SK-MEL-5 (cell line): ENCODE measurements at places on chromosomes 16 and 17.
A peak's percentile ranks its signal among the peaks of the same experiment; 100 is the strongest.

GRCh38 chr16:70267516-70267915, 15.8 kb upstream of the EXOSC6 start:
- DNase-seq: peak; percentile 70

DNA sequence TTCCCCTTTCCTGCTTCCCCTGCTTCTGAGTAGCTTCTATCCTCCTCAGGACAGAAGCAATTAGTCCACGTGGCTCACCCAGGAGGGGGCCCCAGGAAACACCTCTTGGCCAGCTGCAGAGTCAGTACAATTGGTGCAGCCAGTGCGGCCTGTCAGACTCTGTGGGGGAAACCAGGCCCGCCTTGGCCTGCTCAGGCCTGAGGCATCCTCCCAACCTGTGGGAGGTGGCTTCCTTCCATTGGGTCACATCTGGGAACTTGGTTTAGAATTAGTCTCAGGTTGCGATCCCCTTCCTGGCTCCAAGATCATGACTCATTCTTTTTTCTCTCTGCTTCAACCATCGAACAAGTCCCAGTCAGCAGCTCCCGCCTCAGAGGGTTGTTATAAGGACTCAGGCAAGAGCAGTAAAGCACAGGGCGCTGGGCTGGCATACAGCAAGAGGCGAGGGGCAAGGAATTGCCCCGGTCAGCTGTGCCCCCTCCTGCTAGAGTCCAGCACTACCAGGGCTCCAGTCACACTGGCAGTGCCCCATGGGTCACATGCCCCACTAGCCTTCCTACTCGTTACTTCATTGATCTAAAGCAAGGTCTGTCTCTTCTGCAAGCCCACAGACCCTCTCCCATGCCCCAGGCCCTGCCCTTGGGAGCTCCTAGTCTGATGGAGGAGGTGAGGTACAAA, 8.1 kb upstream of the EPX start:
- no peak for DNase-seq

DNA sequence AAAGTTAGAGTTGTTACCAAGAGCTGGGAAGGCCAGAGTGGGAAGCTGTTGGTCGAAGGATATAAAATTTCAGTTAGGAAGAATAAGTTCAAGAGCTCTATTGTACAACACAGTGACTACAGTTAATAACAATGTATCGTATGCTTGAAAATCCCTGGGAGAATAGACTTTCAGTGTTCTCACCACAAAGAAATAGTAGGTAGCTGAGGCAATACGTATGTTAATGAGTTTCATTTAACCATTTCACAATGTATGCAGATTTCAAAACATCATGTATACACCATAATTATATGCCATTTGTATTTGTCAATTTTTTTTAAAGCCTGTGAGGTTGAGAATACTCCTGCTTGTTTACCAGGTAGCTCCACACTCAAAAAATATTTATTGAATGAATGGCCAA, 41.5 kb upstream of the MYOCD start:
- no peak for DNase-seq

GRCh38 chr16:58862334-58863021, 128.4 kb upstream of the GOT2 start:
- no peak for DNase-seq

DNA sequence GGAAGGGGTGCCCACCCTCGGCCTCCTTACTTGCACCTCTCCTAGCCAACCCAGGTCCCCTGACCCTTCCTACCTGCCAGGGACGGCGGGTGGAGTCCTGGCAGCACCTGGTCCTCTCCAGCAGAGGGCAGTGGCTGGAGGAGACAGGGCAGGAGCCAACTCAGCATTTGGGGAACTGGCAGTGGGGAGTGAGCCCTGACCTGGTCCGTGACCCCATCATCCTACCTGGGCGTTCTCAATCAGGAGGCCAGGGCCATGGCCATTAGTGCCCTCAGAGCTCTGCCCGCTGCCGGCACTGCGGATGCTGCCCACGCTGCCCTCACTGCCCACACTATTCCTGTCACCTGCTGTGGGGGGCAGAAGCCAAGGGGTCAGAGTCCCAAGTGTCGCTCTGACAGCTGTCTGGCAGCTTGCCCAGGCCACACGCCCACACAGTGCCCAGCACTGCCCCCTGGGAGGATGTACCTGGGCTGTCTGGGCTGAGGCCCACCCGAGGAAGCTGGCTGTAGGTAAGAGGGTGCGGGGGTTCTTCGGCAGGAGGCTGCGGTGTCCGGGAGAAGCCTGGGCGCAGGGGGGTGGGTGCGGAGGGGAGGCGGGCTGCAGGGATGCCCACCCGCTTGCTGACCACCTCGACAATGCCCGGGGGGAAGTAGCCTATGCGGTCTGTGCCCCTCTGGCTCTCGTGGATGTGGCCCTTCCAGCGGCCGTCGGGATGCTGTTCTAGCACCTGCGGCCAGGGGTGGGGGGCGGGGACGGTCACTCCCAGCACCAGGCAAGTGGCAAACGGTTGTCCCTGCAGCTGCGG, 10.8 kb downstream of the CASKIN2 start:
- peak; percentile 66 for DNase-seq

DNA sequence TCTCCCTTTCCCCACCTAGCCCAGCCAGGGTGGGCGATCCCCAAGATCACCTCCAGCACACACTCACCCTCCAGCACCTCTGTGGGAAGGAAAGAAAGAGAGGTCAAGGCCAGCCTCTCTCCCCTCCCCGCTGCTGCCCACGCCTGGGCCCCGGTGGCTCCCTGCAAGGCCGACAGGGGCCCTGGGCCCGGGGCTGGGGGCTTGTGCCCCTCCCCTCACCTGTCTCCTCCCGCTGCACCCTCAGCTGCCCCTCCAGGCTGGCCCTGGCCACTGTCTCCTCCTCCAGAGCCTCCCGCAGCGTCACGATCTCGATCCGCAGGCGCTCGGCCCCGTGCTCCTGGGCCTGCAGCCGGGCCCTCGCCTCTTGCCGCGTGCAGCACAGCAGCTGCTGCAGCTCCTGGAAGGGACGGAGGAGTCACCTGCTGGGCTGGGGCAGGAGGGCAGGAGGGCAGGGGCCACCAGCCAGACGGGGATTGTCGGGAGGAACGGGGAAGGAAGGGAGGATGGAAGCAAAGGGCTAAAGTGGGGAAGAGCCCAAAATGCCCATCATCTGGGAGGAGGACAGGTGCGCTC, 19.2 kb downstream of the RABEP2 start:
- DNase-seq: no peak

DNA sequence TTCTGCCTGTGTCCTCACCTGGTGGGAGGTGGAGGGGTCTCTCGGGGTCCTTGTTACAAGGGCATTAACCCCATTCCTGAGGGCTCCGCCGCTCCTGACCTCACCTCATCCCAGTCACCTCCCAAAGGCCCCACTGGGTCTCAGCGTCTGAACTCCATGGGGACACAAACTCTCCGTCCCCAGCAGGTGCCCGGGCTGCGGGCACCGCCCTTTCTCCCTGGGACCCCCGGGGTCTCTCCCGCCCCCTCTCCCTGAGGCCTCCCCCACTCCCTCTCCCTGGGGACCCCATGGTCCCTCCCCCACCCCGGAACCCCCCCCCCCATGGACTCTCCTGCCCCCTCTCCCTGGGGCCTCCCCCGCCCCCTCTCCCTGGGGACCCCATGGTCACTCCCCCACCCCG, 24.8 kb downstream of the CACNA1H start:
- DNase-seq: no peak

DNA sequence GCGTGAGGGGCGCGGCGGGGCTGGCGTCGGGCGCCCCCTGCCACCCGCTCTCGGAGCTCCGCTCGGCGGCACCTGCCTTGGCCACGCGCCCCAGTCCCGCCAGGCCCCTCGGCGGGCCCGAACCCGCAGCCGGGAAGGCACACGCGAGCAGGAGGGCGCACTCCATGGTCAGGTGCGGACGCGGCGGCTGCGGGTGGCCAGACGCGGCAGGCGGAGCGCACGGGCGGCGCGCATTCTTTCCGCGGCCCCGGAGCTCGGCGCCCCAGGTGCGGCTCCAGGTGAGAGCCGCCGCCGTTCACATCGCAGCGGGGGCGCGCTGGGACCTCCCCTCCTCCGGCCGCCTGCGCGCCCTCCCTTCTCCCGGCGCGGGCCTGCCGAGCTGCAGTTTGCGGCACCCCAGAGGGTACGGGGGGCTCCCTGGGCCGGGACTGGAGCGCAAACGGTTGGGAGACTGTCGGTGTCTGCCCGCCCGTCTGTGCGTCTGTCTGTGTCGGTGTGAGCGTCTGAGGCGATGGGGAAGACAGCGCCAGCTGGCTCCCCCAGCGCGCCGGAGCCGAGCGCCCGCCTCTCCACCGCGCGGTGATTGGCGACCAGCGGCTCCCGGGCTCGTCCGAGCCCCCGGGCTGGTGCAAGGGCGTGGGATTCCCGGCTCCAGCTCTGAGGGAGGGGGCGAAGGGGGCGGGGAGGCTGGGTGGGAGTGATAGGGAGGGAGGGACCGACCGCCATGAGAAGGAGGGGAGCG, at the start of gene ADAMTS18:
ADAMTS18 (minus strand) TSS at position 505 of the 742 bp plus-strand sequence; CDS start at position 166, 339 bp downstream.
- DNase-seq: no peak

- DNase-seq: no peak
These were observed 39.8 kb downstream of the TEX2 start for GRCh38 chr17:64223283-64223682.

DNA sequence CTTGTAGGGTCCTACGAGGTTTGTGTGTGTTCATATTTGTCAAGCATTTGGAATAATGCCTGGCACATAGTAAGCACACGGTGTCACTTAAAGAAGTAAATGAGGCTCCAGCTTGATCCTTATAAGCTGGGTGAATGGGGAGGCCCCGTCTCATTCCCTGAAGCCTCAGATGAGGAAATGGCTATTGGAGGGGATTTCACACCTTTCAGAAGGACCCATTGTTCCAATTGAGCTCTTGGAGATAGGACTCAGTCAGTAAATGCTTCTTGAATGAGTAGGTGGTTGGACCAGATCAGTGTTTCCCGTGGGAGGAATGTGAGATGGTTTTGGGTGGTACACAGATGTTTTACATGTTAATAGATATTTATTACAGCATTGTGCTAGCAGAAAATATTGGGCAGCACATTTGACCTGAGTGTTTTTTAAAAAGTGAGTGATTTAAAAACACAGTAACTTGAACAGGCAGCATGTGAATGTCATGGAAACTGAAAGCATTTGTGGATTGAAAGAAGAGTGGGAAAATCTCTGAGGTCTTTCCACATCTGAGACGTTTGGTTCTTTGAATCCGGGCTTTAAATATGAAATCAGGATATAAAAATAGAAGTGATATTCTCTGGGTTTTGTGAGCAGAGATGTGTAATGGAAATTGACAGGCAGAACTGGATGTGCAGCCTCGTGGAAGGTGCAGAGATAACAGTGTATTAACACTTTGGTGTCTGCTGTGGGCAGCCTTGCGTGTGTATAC, 36.4 kb upstream of the ARHGAP17 start:
- DNase-seq: no peak

DNA sequence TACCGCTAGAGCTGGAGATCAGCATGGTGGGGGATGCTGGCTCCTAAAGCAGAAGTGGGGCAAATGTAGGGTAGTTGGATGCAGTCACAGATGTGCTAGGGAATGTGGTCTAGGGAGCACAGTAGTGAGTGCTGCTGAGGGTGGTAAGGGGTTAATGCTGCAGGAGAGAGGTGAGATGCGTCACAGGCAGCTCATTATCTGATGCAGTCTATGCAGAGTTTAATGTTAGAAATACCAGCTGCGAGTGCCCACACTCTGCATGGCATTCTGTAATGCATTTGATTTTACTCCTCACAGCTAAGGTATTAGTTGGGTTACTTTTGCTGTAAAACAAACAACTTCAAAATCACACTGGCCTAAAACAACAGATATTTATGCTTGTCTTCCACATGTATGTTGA, 491.3 kb upstream of the HSBP1 start:
- no peak for DNase-seq

- no peak for DNase-seq
These were observed 12.4 kb downstream of the CBLN1 start for GRCh38 chr16:49269201-49269600.

DNA sequence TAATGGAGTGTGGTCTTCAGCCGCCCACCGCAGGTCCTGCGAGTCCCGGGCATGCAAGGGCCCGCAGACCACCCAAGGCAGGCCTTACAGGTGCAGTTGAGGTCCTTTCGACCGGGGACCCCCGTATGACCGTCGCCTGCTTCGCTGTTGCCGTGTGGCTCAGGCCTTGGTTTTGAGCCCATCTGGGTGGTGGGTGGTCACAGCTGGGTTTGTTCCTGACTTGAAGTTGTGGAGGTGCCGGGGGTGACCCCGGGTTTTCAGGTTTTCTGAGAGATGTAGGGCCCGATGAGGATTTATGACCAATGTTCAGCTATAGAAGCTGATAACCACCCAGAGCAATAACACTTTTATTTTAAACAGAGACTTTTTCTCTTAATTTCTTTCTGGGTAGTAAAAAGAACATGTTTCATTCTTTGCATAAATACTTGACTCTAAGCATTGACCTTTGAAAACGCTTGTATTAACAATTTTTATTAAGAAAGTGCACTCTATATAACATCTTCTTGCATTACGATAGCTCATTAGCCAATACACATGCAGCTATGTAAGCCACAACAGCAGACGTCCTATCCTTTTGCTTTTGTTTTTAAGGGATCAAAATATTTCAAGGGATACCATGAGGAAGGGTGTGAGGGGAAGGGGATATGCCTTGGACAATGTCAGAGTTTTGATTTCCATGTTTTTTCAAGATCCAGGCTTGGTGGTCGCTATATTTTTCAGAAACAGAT, 1.9 kb downstream of the FOXL1 start:
- DNase-seq: no peak

DNA sequence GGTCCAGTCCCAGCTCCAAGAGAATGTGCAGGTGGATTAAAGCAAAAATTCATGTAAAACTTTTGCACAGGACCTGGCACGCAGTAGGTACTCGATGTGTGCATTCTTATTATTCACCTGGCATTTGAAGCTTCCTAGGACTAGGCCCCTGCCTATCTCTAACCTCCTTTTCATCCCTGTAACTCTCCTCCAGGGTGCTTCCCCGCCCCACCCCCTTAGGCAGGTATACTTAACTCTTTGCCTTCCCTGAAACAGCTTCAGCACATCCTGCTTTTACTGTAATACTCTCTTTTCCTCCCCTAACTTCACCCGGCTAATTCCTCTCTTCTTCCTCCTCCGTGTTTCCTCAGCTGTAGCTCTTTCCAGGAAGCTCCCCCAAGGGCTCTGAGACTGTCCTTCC, 54.8 kb downstream of the CDK5R1 start:
- DNase-seq: no peak

- no peak for DNase-seq
These were observed 8.7 kb upstream of the SYNGR2 start for GRCh38 chr17:78159575-78160158.

- peak; percentile 82 for DNase-seq
These were observed 90.2 kb upstream of the ERCC4 start for GRCh38 chr16:13829697-13830299.
